ENCODE measurements at places on chromosomes 1 and 21.

DNA sequence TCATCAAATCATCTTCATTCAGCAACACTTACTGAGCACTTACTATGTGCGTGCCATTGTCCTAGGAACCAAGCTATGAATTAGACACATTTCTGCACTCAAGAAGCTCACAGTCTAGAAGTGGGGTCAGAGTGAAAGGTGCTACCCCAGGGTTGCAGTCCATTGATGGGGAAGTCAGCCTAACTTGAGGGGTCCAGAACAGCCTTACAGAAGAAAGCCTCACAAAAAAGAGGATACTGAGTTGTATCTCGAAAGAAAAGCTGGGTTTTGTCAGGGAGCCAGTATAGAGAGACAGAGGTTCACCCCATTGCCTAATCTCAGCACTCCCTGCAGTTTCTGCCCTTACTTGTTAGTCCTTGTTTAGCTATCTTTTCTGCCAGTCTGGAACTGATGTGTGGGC, 153.1 kb upstream of the JUN start:
- DNase-seq, result peak; percentile 40

- DNase-seq, result no peak
Measured at GRCh38 chr1:109912873-109913272, 2.2 kb downstream of the CSF1 start.

GRCh38 chr1:97764991-97765390, 155.8 kb downstream of the DPYD start:
- DNase-seq, result no peak

DNA sequence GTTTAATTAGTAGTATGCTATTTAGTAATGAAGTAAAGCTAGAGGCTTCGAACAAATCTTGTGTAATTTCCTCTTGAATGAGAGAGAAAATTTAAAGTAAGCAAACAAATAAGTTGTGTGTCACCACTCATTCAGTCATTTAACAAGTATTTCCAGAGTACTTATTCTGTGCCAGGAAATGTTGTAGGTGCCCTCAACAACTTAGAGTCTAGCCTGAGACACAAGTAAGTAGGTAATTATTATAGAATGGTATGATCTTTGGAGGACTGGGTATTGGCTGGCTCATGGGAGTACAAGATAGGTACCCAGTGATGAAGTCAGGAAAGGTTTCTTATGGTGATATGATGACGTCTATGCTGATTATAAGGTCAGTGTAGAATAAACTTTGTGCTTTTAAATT, 17.4 kb upstream of the METTL18 start:
- DNase-seq, result peak; percentile 60

- no peak for DNase-seq
Measured at GRCh38 chr1:80624682-80625081, 1176.1 kb upstream of the ADGRL2 start.

DNA sequence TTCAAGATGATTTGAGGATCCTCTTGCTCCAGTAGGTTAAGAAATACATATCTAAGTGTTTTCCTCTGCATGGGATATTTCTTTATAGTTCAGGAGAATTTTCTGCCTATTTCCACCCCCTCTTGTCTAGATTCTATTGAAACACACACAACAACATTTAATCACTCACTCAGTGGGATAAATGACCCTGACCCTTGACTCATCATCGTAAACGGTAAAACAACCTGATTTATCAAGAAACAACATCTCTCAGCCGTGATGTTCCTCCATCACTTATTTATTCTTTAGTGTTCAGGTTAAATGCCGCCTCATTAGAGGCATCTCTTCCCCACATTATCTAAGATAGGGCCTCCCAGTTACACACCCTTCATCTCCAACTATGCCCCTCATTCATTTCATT, 208.7 kb upstream of the FMN2 start:
- no peak for DNase-seq

DNA sequence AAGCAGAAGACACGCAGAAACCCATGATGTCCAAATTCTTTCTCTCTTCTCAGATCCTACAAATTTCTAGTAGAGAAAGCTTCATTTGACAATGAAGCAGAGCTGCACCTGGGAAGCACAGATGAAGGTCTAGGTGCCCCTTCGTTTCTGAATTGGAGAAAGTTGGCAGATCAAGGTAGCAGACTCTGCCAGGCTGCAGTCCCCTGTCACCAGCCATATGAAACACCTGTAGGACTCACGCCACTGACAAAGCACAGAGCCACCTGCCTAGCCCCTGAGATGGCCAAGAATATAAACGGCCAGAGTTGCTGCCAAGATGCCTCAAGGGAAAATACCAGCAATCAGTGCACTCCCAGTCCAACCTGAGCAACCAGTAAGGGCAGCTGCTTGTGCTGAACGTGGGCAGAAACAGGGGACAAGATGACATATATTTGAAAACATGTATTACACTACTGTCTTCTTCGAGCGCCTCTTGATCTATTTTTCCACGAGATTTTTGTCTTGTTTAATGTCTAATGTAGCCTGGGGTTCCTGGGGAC, 20.6 kb upstream of the PLEKHA6 start:
- peak; percentile 40 for DNase-seq

DNA sequence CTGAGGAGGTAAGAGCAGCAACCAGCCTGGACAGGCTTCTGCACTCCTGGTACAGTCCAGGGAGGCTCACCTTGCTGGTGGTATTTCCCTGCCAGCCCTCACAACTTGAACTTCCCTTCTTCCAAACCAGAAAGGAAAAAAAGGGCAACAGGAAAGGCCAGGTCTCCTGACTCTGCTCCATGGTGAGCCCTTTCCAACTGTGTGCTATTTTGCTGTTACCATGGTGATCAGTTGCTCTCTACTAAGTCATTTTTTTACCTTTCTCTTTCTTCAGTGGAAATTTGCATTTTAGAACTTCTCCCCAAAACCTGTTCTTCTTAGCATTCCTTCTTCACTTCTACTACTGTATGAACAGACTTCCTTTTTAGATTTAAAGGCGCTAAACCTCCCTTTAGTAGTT, 164.3 kb downstream of the GRIK1 start:
- no peak for DNase-seq

DNA sequence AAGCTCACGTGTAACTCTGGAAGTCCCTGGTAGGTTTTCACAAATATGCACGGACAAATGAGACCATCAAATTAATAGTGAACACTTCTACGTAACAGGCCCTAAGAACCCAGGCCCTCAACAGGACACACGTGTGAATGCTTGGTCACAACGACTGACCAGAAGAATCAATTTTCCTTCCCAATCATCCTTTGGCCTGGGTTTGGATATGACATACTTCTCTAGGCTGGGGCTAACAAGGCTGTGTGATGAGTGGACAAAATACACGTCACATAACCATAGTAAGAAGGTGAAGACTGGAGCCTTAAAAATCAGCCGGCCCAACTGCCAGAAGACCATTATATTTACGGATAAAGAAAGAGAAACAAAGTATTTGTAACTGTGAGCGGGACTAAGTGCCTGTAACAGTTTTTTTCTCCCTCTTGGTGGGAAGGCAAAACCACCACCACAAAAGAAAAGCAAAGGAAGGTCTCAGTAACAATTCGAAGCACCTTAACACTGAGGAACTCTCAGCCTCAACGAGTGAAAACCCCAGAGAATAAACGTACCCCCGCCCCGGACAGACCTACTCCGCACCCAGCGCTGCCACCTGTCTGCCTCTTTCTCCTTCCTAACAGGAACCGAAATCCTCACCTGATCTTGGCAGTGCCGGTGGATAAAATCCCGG, 450 bp downstream of the SDE2 start:
- peak; percentile 41 for DNase-seq

- DNase-seq, result peak; percentile 52
Measured at GRCh38 chr1:224198572-224198971, 15.5 kb downstream of the DEGS1 start.

DNA sequence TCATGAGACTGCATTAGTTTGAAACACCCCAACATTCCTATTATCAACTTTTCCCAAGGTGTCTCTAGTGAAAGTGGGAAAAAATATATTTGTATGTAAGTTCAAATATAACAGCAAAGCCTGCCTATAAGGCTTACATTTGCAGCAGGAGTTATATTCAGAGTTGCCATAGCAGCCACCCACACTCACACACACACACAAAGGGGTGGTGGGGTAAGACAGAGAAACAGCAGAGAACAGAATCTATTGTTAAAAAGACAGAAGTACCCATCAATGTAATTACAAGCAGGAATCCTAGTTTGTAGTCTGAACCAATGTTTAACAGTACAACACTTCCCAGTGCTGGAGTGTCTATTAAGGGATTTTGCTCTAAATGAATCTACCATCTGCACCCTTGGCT, 55.0 kb downstream of the PLPPR5 start:
- DNase-seq, result no peak

GRCh38 chr1:157147906-157148700, 9.9 kb upstream of the ETV3 start:
- DNase-seq, result peak; percentile 61

DNA sequence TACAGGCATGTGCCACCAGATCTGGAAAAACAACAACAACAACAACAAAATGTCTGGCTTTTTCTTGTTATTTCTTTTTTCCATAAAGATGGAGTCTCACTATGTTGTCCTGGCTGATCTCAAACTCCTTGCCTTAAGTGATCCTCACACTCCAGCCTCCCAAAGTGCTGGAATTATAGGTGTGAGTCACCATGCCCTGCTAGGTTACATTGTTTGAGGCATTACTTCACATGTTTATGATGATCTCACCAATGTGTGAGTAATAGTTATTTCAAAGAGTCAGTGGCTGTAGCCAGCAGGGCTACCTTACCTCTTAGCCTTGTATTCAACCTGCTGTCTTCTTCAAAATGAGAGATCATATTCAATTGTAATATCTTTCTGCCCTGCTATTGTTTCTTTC, 445.7 kb downstream of the AMY1C start:
- peak; percentile 72 for DNase-seq

- peak; percentile 85 for DNase-seq
Measured at GRCh38 chr21:16587141-16587581, 857.4 kb downstream of the USP25 start.

DNA sequence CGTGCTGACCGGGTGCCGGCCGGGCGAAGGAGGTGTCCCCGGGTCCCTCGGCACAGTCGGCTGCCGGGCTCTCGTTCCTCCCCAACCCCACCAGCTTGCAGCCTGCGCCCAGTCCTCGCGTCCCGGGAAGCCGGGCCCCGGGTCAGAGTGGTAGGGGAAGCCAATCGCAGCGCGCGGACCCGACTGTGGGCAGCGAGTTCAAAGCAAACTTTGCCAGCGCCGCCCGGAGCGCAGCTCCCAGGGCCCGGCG, 328 bp downstream of the MYCL start:
- no peak for DNase-seq

GRCh38 chr1:156849151-156849496, 9.8 kb downstream of the INSRR start:
- DNase-seq, result no peak

GRCh38 chr1:25766721-25767436, 33.1 kb upstream of the SELENON start:
- no peak for DNase-seq

- DNase-seq, result no peak
Measured at GRCh38 chr1:47644212-47644573, 206.3 kb downstream of the FOXD2 start.

DNA sequence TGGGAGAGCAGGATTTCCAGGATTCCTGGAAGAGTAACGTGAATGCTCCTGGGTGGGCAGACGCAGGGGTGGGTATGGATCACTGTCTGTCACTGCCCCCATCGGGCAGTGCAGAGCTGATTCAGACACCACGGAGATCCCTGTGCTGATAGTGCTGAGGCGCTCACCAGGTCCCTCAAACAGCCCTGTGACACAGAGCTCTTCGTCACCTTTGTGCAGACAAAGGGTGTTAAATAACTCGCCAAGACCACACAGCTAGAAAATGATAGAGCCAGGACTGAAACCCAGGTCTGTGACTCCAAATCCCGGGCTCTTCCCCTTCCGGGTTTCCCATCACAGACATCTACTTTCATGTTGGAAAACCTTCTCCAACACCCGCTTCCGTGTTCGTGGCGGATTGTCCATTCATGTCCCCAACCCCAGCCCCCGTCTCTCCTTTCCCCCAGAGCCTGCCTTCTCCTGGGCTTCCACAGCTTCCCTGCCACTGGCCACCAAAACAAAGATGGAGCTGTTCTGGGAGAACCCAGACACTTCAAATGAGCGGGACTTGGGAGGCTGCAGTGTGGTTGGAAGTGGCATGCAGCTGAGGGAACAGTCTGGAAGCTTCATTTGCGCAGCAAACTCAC, 2.6 kb downstream of the EFHD2 start:
- DNase-seq, result no peak

GRCh38 chr1:12244078-12244477, 14.2 kb downstream of the VPS13D start:
- peak; percentile 15 for DNase-seq

GRCh38 chr1:160362168-160362957, 4.5 kb upstream of the NHLH1 start:
- DNase-seq, result no peak

DNA sequence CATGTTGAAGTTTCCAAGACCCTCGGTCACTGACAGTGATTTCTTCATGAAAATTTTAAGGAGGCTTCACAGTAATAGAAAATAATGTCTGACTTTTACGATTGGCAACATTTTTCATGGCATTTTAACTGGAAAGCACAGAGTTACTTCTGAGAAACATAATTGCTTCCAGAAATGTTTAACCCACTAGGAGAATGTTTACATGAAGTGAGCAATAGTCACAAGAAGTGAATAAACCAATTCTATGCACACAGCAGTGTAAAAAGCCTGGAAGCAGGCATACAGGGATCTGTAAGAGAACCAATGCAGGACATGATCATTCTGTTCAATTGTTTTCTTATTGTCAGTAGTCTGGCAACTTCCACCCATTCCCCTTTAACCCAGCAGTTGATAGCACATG, 316.2 kb upstream of the CXADR start:
- DNase-seq, result no peak

DNA sequence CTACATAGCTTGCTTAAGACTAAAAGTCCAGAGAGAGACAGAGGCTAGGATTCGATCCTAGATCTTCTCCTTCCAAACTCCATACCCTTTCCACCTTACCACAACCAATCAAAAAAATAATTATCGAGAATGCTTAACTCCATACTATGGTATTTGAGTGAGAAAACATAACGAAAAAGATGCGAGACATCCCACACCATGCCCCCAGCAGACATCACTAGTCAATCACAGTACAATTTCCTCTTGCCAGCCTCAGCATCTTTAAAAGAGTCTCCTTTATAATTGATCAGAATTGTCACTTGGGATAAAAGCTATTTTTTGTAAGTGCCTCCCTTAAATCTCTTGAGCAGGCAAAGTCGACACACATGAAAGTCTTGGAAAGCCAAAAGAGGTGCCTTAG, 875 bp downstream of the NCF2 start:
- DNase-seq, result no peak

DNA sequence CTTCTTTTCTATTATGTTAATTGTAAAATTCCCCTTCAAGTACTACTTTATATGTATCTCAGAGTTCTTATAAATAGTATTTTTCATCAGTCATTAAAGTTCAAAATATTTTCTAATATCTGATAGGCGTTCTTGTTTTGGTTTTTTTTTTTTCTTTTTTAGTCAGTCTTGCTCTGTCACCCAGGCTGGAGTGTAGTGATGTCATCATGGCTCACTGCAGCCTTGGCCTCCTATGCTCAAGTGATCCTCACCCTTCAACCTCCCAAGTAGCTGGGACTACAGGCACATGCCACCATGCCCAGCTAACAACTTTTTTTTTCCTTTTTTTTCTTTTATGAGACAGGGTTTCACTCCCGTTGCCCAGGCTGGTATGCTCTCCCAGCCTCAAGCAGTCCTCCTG, 27.3 kb downstream of the AGMAT start:
- peak; percentile 33 for DNase-seq

Data from bronchial epithelial cell (primary cell).